NCI-H748 treated with DMSO at 0.1 percent for 48 hours (cell line): ENCODE measurements at places on chromosomes 2 and 18.

- no peak for DNase-seq
Measured at GRCh38 chr18:6561420-6561861, 146.7 kb upstream of the L3MBTL4 start.

- DNase-seq: no peak
Measured at GRCh38 chr2:84970868-84971509, at the start of gene KCMF1. KCMF1 (plus strand) TSS chr2:84971161; CDS start chr2:84971452, 291 bp downstream.

DNA sequence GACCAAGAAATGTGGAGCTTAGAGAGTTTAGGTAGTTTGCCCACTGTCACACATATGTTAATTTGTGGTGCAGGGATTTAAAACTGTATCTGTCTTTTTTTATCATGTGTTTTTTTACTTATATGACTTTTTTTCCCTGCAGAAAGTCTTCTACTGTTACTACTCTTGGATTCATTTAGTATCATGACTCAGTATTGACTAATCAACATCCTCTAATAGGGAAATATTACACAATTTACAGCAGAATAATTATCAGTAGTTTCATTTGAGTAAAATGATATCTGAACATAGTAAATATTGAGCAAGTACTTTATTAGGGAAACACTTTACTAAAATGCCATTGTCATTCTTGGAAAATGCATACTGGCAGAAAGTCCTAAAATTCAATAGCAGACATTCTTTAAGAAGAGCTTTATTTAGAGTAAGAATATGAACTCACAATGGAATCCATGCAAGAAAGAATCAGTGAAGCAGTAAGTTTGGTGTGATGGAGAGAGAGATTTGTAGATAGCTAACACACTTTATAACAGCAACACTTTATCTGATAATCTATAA lies 425.9 kb upstream of the SLC8A1 start:
- DNase-seq: no peak

DNA sequence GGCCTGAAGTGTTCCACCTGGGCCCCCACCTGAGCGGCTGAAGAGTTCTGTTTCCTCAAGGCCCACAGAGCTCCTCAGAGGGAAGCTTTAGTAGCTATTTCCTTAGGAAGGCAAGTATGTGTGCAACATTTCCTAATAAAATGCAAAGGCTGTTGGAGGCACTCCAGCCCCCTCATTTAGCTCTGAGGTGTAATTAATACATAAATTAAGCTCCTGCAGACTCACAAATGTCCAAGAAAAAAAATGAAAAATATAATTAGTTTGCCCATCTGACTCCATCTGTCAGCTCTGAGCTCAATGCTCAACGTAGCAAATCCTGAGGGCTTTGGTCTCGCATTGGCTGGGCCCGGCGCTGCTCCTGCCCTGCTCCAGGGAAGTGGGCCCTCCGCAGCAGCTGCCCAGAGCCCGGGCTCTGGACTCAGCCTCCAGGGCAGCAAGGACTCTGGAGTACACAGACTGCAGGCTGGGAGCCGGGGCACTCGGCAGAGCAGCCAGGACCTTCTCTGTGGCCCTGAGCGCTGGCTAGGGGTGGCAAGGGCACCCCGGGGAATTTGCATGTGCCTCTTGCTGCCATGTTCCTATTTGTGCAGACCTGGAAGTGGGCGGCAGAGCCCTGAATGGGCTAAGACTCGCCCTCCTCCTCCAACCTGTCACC lies 23.4 kb upstream of the C1QL2 start:
- DNase-seq: no peak

DNA sequence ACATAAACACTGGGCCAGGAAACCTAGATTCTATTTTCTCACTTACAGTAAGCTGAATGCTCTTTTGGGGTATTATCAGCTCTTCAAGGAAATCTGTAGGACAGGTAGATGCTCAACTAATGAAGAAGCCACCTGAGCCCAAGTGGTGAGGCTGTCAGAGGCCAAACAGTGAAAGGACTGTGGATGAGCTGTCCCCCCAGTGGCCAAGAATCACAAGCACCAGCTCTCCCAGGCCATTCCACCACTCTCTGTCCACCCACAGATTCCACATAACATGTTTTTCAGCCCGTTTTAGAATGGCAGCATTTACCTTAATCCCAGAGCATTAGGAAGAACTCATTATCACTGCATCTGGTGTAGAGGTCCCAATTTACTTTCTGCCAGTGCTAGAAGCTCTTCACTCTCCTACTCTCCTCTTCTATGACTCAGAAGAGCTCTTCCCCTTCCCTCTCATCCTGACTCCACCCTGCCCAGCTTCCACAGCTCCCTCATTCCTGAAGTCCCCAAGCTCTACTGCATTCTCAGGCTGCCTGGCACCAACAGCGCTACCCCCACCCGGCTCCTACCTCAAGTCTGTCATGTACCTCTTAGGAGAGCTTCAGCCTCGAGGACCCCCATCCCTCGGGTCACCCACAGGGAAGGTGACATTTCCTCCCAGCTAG lies 43.8 kb upstream of the GORASP2 start:
- DNase-seq: no peak

GRCh38 chr2:190529486-190530247 lies 4.9 kb downstream of the NEMP2 start:
- no peak for DNase-seq

GRCh38 chr2:63875131-63875527 lies 33.4 kb downstream of the UGP2 start:
- DNase-seq: no peak

GRCh38 chr18:79637921-79638909 lies 41.4 kb upstream of the CTDP1 start:
- DNase-seq: no peak

DNA sequence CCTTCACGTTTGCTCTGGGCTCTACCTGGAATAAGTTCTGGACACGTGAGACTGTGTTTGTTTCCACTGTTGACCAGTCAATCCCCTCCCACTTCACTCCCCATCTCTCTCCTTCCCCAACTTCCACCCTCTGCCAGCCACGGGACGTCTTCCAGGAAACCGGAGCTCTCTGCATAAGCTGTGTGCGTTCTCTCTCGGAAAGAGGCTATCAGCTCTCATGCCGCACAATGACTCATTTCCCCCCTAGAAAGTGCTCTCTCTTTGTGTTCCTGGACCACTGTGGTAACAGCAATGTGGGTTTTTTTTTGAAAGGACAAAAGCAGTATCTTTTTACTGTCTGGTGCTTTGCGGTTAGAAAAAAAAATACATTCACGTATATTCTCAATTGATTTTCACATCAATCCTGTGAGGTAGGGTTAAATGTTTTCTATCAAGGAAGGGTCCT lies 10.2 kb downstream of the PROKR1 start:
- no peak for DNase-seq

DNA sequence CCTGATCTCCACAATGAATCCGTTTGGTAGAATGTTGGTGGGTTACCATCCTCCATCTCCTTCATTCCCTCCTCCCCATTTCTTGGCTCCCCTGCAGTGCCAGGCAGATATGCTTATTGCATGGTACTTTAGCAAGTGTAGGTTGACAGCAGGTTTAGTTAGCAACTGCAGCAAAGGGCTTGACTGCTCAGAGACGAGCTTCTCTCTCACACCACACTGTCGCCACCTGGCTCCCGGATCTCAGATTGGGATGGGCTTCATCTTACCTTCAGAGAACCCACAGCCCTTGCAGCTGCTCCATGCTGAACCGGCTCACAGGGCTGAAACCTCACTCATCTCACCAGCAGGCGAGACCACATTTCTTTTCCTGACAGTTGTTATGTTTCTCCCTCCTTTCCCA lies 88.8 kb downstream of the VWA3B start:
- no peak for DNase-seq

DNA sequence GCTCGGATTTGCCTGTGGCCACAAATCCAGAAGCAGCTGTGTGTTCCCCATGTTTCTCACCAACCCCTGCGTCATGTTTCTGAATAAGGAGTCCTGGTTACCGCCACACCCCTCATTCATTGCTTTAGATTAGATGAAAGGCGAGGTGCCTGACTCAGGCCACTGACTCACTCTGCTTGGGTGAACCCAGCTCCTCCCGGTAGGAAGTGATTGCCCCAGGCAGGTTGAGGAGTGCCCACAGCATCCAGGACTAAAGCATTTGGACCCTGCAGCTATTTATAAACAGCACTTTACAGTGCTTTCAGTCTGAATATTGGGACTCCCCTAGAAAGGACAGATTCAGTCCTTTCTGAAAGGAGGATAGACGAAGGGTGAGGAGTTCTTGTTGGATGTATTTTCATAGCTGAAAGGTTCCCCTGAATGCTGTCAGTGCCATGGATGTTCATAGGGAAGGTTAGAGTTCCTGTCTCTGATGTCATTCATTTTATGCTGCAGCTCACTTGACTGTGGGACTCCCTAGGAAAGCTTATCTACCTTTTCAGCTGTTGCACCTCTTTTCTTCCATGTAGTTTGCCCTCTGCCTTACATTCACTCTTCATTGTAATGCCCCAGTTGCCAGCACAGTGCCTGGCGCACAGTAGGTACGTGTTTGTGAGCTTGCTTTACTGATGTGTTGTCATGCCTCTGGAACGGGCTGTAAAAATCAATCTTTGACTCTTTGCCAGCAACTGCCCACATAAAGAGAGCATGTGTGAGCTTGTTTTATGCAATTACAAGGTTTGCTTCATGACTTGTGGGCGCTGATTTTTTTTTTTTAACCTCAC lies 14.9 kb downstream of the ITGA6 start:
- DNase-seq: peak; percentile 39

- DNase-seq: peak; percentile 73
Measured at GRCh38 chr2:177763531-177764265, 308.9 kb downstream of the PDE11A start.

- no peak for DNase-seq
Measured at GRCh38 chr2:183172220-183172887, 48.1 kb downstream of the NUP35 start.

DNA sequence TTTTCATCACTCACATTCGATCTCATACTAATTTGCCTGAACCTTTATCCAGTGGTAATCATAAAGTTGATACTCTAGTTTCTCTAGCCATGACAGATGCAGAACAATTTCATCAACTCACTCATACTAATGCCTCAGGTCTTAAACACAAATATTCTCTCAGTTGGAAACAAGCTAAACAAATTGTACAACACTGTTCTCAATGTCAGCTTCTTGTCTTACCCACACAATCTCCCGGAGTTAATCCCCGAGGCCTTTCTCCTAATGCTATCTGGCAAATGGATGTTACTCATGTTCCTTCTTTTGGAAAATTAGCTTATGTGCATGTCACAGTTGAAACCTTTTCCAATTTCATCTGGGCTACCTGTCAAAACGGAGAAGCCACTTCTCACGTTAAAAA lies 11.5 kb upstream of the CNOT11 start:
- DNase-seq: no peak

- no peak for DNase-seq
Measured at GRCh38 chr2:127573298-127573697, 37.8 kb downstream of the MYO7B start.

- no peak for DNase-seq
Measured at GRCh38 chr2:58732999-58733398, 491.9 kb upstream of the FANCL start.

- DNase-seq: no peak
Measured at GRCh38 chr18:57743008-57743407, 60.1 kb downstream of the ATP8B1 start.

DNA sequence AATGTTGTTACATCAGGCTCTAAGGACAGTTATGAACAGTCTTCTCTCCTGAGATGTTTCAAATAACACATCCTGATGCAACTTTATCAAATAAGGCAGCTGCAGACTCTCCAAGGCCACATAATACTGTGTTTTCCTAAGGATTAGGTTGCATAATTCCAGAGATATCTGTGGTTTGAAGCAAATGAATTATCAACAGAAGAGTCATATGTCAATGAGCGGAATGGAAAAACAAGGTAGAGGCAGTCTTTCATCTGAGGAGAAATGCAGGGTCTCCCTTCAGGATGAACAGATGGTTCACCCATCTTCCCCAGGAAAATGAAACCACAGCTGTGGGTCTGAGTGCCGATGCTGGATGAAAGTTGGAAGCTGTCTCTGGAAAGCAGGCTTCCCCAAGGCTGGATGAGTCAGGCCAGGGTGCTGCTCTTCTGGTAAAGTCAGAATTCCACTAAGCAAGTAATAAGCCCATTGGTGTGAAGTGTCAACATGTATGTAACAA lies 22.2 kb downstream of the LYG1 start:
- DNase-seq: no peak

GRCh38 chr18:56986829-56987228 lies 160.1 kb upstream of the BOD1L2 start:
- DNase-seq: peak; percentile 21

- DNase-seq: peak; percentile 41
Measured at GRCh38 chr2:78304678-78305077, 720.8 kb upstream of the REG3G start.

GRCh38 chr18:74714791-74715190 lies 117.1 kb downstream of the ZNF407 start:
- no peak for DNase-seq

GRCh38 chr18:78721981-78722380 lies 257.6 kb upstream of the SALL3 start:
- DNase-seq: no peak

DNA sequence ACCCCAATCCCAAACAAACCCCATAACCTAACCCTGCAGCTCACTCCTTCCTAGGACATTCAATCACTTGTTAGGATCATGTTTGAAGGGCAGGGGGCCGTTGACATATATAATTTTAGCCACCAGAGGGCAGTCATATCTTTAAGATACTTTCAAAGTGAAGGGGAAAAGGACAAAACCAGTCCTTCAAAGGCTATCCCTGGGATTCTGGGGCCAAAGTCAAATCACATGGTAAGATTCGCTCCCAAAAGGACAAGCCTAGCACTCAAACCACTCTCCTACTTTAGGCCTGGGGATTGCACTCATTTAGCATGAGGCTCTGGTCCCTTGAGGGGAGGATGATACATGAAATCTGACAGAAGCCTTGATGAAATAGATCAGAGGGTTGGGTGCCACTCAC lies 44.6 kb downstream of the HAUS1 start:
- peak; percentile 37 for DNase-seq

- no peak for DNase-seq
Measured at GRCh38 chr2:127007652-127008051, 99.3 kb downstream of the BIN1 start.

DNA sequence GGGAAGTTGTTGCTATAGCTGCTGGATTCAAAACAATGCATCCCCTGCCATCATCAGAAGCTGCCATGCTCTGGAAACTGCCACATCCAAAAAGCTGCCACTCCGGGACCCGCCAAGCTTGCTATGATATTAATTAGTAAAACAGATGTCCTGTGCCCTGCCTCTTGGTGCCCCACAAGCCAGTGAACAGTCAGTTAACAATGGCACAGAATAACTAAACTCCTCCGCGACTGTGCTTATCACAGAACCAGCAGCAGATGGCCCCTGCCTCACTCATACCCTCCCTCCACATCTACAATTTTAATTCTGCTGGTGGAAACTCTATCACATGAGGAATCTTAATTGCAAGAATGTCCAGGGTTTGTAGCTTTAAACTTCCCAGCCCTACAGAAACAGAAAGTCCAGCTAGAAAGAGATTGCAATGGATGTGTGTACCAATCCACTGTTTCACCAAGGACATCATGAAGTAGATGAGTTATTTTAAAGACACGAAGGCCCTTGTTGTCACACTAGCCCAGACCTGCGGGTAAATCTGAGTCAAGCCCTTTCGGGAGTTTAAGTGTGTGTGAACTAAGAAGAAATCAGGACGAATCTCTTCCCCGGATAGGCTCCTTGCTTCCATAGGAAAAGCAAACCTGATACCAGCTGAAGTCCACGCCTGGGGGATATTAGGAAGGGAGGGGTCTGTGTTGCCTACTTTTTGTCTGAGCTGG lies 7.4 kb upstream of the ACYP2 start:
- DNase-seq: no peak
